Activated CD4-positive, alpha-beta T cell treated with anti-CD3 and anti-CD28 coated beads for 24 hours (primary cell): ENCODE measurements at places on chromosomes 2 and 18.

- DNase-seq, result no peak
Observed at GRCh38 chr2:7356909-7357584, 439.8 kb downstream of the RNF144A start.

- no peak for DNase-seq
Observed at GRCh38 chr18:46449499-46449898, 207.5 kb downstream of the LOXHD1 start.

- peak; percentile 1 for DNase-seq
Observed at GRCh38 chr2:176931588-176932563, 280.7 kb upstream of the HNRNPA3 start.

DNA sequence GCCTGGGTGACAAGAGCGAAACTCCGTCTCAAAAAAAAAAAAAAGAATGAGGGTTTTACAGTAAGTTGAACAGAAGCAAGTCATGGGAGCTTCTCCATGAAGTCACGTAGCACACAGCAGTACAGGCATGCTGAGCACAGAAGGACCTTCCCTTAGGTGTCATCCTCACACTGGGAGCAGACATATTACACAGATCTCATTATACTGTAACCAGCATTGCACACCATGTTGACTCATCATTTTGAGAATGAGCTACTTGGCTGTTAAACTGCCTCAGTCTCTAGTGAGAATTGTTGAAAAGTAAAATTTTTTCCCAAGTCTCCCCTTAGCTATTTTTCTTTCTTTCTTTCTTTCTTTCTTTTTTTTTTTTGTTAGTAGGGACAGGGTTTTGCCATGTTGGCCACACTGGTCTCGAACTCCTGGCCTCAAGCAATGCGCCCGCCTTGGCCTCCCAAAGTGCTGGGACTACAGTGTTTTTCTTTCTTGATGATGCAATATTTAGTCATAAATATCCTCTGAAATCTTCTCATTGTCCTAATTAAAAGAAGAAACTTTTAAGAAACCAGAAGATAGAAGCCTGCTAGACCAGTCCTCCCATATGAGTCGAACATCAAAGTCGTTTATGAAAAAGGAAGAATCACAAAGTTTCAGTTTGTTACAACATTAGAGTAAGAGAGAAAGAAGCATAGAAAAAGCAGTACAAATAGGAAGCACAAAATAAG lies 37.9 kb upstream of the PPP1CB start:
- DNase-seq, result no peak

GRCh38 chr2:7738596-7738995 lies 821.4 kb downstream of the RNF144A start:
- no peak for DNase-seq

GRCh38 chr18:76943542-76944339 lies 121.4 kb downstream of the ZNF236 start:
- no peak for DNase-seq

- no peak for DNase-seq
Observed at GRCh38 chr2:14082640-14083039, 549.9 kb upstream of the LRATD1 start.

GRCh38 chr2:28979041-28979440 lies 2.1 kb upstream of the TOGARAM2 start:
- DNase-seq, result no peak

GRCh38 chr2:54461261-54461660 lies 5.1 kb downstream of the SPTBN1 start:
- no peak for DNase-seq

- no peak for DNase-seq
Observed at GRCh38 chr2:222805591-222806304, 55.1 kb upstream of the ACSL3 start.

DNA sequence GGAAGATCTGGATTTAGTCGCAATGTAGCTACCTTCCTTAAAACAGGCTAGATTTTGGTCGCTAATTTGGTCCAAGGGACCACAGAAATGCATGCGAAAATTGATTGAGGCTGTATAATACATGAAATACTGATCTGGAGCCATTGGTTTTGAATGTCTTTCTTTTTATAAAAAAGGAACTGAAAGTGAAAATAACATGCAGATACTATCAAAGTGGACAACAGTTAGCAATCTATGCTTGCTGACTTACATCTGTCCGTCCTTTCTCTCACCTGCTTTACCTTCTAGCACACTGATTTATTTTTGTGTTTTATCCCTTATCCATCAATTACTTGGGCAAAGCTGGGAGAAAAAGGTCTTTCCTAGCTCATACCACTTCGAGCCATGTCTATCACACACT lies 1459.8 kb upstream of the ACVR2A start:
- no peak for DNase-seq
